ENCODE measurements at places on chromosomes 13 and 19.

GRCh38 chr19:45653634-45654033 lies 14.4 kb upstream of the GIPR start:
- no peak for DNase-seq

- DNase-seq, result no peak
Measured at GRCh38 chr13:45178349-45179162, 22.3 kb downstream of the KCTD4 start.

DNA sequence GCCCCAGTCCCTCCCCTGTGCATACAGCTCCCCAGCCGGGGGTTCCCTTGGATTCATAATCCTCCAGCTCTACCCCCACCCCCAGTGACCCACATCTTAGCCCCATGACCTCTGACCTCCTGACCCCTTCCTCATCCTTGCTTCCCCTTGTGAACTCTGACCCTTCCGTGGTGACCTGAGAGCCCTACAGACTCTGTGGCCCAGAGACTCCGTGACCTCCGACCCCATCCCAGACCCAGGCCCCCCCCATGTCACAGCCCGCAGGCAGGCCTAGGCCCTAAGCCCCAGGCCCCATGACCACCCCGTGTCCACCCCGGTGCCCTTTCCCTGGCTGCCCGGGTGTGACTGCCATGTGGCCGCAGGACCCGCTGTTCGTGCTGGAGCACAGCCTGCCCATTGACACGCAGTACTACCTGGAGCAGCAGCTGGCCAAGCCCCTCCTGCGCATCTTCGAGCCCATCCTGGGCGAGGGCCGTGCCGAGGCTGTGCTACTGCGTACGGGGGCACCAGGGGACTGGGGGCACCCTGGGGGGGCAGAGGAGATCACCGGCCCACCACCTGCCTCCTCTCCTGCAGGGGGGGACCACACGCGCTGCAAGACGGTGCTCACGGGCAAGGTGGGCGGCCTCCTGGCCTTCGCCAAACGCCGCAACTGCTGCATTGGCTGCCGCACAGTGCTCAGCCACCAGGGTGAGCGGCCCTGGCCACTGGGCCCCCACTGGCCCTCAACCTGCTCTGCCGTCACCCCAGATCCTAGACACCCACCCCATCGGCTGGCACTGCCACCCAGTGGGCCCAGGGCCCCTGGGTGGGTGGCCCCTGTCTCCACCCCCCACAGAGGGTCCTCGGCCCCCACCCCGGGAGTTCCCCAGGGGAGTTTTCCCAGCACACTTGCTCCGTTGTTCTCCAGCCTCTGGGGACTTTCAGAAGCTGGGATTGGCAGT lies 2.4 kb upstream of the SPIB start:
- DNase-seq, result no peak

- DNase-seq, result no peak
Measured at GRCh38 chr13:23695196-23695595, 125.0 kb downstream of the TNFRSF19 start.

DNA sequence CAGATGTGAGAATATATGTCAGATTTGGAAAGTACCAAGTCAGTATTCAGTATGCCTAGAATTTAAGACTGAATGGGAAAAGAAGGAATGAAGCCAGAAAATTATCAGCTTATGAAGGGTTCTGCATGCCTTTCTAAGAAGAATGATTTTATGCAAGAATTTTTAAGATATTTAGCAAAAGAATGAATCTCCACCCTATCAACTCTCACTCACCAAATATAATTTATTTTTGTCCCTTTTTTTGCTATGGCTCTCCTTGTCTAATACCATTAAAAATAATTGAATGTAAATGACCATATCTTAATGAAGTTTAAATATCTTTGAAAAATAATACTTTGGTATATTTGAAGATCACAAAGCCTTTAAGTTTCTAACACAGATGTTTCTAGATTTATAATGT lies 612.7 kb upstream of the GPC6 start:
- DNase-seq, result no peak

DNA sequence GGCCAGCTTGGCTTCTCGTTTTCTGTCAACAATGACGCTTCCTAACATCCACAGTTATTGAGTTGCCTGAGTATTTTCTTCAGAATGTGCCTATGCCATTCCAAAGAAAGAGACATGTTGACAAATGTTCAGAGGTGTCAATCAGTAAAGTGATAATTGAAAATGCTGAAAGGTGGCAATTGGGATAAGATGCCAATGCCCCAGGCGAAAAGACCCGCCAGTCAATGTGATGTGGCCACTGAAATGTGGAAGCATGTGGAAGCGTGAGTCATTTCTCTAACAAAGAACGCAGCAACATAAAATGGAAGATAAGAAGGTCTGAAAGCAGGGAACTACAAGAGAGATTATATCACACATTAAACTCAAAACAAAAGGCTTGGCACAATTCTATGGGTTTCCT lies 882.2 kb upstream of the SLC10A2 start:
- DNase-seq, result no peak

DNA sequence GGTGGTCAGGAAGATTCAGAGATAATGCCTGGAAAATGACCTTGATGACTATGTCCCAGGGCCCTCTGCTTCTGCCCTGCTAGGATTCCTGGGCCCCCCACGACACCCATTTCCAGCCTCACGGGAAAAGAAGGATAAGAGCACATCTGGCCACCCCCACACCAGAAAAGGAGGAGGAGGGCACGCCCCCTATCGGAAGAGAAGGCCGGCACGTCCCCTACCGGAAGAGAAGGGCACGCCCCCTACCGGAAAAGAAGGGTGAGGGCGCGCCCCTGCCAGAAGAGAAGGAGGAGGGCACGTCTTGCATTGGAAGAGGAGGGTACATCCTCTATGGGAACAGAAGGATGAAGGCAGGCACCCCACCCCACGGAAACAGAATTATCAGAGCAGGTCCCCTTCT lies 84.3 kb downstream of the IER2 start:
- DNase-seq, result peak; percentile 46

GRCh38 chr19:38227287-38228004 lies 3.4 kb upstream of the DPF1 start:
- no peak for DNase-seq

- no peak for DNase-seq
Measured at GRCh38 chr19:44992336-44993163, 8.7 kb upstream of the RELB start.

DNA sequence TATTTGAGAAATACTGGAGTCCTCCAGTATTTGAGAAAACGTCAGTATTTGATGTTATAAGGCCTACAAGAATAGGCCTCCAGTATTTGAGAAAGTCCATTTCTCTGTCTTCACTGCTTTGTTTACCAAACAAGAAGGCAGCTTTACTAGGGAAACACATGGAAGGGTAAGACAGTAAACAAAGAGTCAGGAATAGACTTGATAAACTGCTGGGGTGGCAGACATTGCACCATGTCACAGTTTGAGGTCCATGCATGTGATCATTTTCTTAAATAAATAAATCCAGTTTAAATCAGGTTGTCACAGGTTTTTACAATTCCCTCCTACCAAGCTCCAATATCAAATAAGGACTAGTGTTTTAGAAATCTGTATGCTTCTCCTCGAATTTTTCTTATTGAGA lies 1431.0 kb upstream of the SPRY2 start:
- no peak for DNase-seq

DNA sequence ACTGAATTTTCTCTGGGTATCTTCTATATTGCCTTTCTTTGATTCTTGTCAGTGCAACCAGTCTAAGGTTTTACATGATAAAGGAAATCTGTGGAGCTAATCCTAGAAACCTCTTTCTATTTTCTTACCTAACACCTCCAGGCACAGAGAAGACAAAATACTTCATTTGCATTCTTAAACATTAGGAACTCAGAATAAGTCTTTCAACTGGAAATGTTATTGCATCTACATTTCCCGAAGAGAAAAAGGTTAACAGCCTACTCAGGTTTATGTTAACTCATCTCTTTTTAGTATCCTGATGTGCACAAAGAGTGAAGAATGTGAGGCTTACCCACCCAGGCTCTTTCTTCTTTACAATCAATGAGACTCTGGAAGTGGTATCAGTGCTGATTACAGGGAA lies 106.7 kb downstream of the PCCA start:
- DNase-seq, result no peak

DNA sequence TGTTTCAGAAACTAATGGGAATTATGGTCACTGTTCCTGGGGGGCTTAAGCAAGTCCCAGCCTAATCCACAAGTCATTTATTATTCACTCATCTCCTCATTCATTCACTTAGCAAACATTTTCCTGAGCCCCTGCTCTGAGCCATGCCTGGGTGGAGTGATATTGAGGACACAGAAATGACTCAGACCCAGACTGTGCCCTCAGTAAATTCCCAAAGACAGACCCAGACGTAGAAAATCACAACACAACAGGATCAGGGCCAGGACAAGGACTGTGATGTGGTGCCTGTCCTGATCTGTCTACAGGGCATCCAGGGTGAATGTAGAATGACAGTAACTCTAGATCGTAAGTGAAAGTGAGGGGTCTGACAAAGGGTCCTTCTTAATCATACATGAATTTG lies 7.0 kb upstream of the SPACA6 start:
- no peak for DNase-seq

- DNase-seq, result no peak
Measured at GRCh38 chr13:24038405-24038804, 122.1 kb upstream of the SPATA13 start.

- no peak for DNase-seq
Measured at GRCh38 chr13:105625691-105626090, 909.8 kb downstream of the EFNB2 start.

DNA sequence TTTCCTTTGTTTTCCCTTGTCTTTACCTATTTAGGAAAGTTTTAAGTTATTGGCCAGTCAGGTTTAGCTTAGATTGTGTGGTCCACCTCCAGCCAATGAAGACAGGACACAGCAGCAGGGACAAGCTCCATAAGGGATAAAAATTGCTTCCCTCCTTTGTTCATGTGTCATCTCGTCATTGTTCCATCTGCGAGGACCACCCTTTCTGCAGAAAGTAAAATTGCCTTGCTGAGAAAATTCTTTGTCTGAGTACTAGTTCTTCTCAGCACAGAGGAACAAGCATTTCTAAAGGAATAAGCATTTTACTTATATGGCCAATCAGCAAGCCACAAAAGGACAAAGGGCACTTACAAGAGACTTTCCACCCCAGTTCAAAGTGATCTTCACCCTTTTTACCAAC lies 11.4 kb downstream of the ZNF560 start:
- DNase-seq, result no peak

- DNase-seq, result no peak
Measured at GRCh38 chr19:17423429-17424208, 3.8 kb downstream of the MVB12A start.

GRCh38 chr13:60178327-60178726 lies 14.6 kb upstream of the DIAPH3 start:
- no peak for DNase-seq

- no peak for DNase-seq
Measured at GRCh38 chr19:8673276-8673891, 25.2 kb downstream of the ACTL9 start.

DNA sequence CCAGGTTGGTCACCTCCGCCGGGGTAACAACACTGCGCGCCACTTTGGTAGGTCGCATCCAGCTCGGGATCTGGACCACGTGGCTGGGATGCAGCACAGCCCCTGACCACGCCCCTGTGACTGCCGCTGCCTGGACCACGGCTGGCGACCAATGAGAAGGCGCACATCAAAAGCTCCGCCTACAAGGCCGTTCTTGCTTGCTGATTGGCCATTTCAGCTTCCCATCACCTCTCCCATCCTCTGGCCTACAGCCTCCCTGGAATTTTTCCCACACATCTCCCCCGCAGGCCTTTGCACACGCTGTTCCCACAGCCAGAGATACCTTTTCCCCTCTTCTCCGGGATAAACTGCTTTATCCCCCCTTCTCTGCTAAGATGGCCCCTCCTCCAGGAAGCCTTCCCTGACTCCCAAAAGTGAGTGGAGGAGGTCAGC lies 12.5 kb upstream of the MAP1S start:
- no peak for DNase-seq

- DNase-seq, result no peak
Measured at GRCh38 chr13:109494925-109495369, 291.4 kb downstream of the IRS2 start.

GRCh38 chr19:30431591-30431990 lies 59.4 kb downstream of the ZNF536 start:
- DNase-seq, result no peak

- DNase-seq, result peak; percentile 61
Measured at GRCh38 chr19:47723581-47723940, 10.3 kb downstream of the EHD2 start.

- no peak for DNase-seq
Measured at GRCh38 chr19:47545061-47545948, 27.6 kb downstream of the ZNF541 start.

DNA sequence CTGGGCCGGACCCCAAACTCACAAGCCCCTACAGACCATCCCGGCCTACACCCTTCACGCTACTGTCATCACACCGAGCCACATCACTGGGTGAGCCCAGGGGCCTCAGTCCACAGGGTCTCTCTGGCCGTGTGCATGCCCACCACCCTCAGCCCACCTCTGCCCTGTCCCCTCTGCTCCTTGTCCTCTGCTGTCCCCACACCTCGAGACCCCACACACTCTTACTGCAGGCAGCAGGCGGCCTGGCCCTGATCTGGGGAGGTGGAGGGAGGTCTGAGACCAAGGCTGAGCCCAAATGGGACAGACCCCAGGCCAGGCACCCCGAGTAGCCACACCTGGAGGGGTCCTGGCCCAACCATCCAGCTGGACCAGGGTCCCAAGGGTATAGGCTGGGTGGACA lies 35.2 kb downstream of the PEPD start:
- DNase-seq, result no peak

GRCh38 chr19:44744871-44745332 lies 3.6 kb upstream of the BCL3 start:
- DNase-seq, result no peak

- DNase-seq, result no peak
Measured at GRCh38 chr13:85266331-85266730, 532.9 kb downstream of the SLITRK6 start.

GRCh38 chr13:93343097-93343496 lies 116.5 kb downstream of the GPC6 start:
- no peak for DNase-seq

GRCh38 chr19:11196406-11197287 lies 698 bp downstream of the KANK2 start:
- DNase-seq, result no peak

DNA sequence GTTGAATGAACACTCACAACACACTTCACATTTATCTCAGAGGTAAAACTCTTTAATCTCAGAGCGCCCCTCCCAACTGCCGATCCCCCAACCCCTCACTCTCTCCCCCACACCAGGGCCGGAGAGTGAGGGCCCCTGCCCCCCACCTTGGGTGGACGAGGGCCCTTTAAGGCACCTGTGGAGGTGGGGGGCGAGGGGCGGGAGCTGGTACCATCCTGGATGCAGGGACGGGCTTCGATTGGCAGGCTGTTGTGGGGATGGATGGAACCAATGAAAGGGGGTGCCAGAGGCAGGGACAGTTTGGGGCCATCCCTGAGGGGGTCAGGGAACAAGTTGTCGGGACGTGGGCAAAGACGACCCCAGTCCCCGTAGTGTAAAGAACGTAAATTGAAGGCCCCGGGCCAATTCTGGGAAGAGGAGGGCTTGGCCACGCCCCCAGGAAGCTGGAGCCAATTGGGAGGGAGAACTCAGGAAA lies 1.7 kb upstream of the PNKP start:
- no peak for DNase-seq

GRCh38 chr13:103104340-103104739 lies 38.1 kb upstream of the SLC10A2 start:
- no peak for DNase-seq

GRCh38 chr13:41608111-41608838 lies 150.9 kb downstream of the RGCC start:
- DNase-seq, result no peak
